Stomach (tissue), 19 donors: ENCODE measurements at places on chromosomes 3 and 15. TPM values are rescaled to one million over a fixed set of nuclear protein-coding genes. Genes with fewer than 3 reads are reported as not detected.

DNA sequence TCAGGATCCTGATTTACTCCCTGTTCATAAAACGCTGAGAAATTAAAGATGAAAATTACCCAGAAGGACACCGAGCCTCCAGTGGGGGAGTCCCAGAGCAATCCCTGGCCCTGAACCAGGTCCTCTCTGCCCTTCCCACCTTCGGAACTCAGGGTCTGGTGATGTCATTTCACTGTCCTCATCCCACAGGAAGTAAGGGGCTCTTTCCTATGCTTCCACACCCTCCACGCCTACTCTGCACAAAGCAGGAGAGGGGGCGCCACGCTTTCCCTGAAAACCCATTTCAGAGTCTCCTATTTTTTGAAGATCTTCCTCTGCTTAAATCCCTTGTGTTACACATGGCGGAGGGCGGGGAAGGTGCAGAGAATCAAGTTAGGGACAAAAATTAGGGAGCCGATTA is 18.8 kb downstream of the MEGF11 start:
- DNase-seq: no peak

GRCh38 chr3:10387881-10388609 is 67.1 kb upstream of the SEC13 start:
- DNase-seq: no peak

DNA sequence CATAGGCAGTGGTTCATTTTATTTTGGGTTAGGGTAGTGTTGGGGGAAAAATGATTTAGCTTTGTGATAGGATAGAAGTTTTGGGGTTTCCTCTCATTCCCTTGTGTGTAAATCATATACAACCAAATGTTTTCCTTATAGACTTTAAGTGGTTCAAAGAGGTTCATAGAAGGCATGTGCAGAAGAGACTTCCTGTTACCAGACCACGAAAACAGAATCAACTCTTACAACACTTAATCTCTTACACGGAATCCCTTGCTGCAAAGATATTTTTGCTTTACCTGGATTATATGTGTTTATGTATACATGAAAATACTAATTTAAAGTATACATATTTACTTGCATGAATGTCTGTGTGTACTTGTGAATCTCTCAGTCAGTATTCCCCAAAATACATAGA is 2.9 kb downstream of the TMOD2 start:
- no peak for DNase-seq

DNA sequence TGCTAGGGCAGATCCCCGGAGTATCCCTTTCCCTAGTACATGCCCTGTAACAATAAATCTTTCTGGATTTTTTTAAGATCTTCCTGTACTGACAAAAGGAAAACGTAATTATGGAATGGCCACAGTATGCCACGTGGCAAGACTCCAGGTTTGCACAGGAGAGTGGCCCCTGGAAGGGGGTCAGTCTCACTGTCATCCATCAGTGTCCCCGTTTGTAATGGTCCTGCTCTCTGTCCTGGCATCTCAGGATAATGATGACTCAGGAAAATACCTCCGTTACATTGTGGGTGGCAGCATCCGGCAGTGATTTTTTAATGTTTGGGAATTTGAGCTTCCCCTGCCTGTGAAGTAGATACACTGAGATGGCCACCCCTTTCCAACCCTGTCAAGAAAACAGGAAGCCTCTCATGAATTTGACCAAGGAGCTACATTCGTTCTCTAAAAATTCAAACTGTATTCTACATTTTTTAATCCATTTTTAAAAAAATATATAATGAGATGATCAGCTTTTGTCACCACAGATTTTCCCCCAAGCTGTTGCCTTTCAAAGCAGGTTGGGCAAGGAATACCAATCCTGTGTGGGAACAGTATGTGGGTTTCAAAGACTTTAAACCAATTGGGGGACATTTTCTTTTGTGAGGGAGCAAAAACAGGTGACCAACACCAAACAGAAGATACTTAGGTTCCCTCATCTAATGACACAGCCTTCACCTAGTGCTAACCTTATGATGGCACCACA is 110.4 kb downstream of the C3orf70 start:
- DNase-seq: no peak

DNA sequence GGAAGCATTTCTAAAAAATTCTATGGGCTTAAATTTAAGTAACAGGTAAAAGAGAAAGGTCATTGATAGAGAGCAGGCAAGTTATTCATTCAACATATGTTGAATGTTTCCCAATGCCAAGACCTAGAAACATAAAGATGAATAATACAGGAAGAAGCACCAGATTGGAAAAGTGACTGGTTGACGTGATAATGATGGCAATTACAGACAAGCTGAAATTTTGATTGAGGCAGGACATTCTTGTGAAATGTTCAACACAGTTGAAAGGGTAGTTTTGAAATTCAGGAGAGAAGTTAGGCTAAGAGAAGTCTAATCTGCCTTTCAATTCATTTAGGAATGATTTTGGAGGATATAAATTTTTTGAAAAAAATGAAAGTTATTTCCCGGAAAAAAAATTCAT is 536.3 kb upstream of the NAALADL2 start:
- no peak for DNase-seq

- DNase-seq: no peak
Observed at GRCh38 chr15:88776646-88777045, 26.6 kb upstream of the ACAN start.

DNA sequence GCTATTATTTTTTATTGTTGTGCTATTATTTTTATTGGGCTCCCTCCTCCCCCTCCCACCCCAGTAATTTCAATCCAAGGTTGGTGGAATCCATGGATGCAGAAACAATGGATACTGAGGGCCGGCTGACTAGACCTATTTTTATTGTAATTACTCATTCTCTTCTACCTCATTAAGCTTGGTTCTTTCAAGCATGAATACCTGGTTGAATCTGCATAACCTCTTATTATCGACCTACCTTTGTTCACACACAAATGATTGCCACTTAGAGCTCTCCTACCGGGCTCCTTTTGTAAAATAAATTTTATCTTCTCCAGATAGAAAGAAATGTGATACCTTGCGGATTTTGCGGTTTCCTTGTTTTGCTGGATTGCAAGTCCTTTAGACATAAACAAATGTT is 31.6 kb downstream of the BTD start:
- no peak for DNase-seq

Gene DCP1A
- 20.6 TPM for total RNA-seq

Gene PRSS50
- not detected for total RNA-seq

Gene IL12A
- total RNA-seq: not detected
